Kidney epithelial cell (primary cell): ENCODE measurements at places on chromosomes 11 and 22.

DNA sequence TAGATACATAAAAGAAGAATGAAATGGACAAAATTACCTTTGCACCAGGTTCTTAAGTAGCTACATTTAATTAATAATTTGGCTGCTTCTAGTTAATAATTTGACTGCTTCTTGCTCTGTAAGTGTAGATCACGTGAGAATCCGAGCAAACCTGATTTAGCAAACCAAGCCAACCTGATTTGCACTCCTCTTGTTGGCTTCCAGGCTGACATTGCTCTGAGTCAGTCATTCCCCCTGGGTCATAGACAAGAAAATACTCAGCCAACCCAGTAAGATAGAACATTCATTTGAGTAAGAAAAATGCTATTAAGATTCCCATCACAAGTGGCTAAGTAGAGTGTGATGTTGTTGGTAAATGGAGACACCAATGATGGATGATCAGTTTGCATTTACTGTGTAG is 304.1 kb downstream of the C11orf87 start:
- DNase-seq: no peak

DNA sequence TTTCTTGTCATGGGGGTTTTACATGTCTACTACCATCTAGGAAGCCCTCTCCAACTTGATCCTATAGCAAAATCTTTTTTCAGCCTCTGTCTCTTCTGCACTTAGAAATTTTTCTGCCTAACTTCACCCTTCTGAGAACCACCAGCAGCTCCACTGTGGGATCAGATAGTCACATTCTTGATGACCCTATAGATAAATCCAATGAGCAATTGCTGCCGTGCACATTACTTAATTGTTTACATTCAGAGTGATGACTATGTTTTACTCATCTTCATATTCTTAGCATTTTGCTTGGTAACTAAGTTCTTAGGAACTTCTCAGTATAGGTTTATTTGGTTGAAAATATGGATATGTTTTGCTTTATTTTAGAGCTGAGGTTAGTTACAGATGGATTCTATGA is 12.4 kb upstream of the ETS1 start:
- no peak for DNase-seq

GRCh38 chr11:100752371-100753171 is 65.5 kb downstream of the ARHGAP42 start:
- no peak for DNase-seq

- no peak for DNase-seq
Measured at GRCh38 chr22:48695731-48696305, 1131.9 kb downstream of the BRD1 start.
